ENCODE measurements at places on chromosomes 5 and 9. TPM values are rescaled to one million over a fixed set of nuclear protein-coding genes. Genes with fewer than 3 reads are reported as not detected.

- peak; percentile 30 for DNase-seq
- no peaks in the 10 kb centered on the region for H3K27me3 ChIP-seq
- H3K27ac ChIP-seq, result no peak overlapping the region
- H3K36me3 ChIP-seq, result no peaks in the 10 kb centered on the region
- H3K4me3 ChIP-seq, result no peak overlapping the region
Measured at GRCh38 chr5:94524841-94525697, 93.3 kb downstream of the KIAA0825 start.

GRCh38 chr5:157594675-157595459 lies 19.3 kb upstream of the ADAM19 start:
- no peaks in the 10 kb centered on the region for H3K27me3 ChIP-seq
- no peak overlapping the region for H3K4me3 ChIP-seq
- H3K36me3 ChIP-seq, result no peaks in the 10 kb centered on the region
- peaks cover 4% of the 10 kb centered on the region for H3K4me1 ChIP-seq

- peaks cover 54% of the 10 kb centered on the region for H3K36me3 ChIP-seq
- peaks cover 54% of the 10 kb centered on the region for H3K4me1 ChIP-seq
- peak overlapping the region; percentile 29 for H3K27ac ChIP-seq
- H3K4me3 ChIP-seq, result no peak overlapping the region
- peak; percentile 45 for DNase-seq
- H3K27me3 ChIP-seq, result no peaks in the 10 kb centered on the region
Measured at GRCh38 chr5:150148117-150148927, 7.3 kb downstream of the PDGFRB start.

The UNC5A gene
- total RNA-seq, result not detected

Data from IMR-90 (cell line).